ENCODE measurements at places on chromosomes 11 and 22.

GRCh38 chr11:30587269-30587812 is 1.2 kb upstream of the MPPED2 start:
- peaks cover 30% of the 10 kb centered on the region for H3K27me3 ChIP-seq
- H3K36me3 ChIP-seq = no peaks in the 10 kb centered on the region
- no peak for DNase-seq
- no peak overlapping the region for H3K27ac ChIP-seq
- no peak overlapping the region for H3K4me3 ChIP-seq

DNA sequence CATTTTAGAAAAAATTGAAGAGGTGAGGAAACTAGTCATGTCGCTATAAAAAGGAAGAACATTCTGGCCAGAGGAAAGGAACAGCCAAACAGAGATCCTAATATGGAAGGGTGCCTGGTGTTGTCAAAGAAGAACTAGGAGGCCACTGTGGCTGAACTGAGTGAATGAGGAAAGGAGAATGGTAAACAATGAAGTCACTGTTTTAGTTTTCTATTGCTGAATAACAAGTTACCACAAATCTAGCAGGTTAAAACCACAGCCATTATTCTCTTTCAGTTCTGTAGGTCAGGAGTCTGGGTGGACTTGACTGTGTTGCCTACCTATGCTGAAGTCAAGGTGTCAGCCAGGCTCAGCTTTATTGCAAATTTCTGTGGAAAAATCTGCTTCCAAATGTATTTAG is 549.3 kb upstream of the CCDC90B start:
- no peak for DNase-seq
- no peaks in the 10 kb centered on the region for H3K36me3 ChIP-seq
- H3K27me3 ChIP-seq = no peaks in the 10 kb centered on the region
- peaks cover 34% of the 10 kb centered on the region for H3K4me1 ChIP-seq
- H3K27ac ChIP-seq = no peak overlapping the region

- no peak overlapping the region for H3K27ac ChIP-seq
- H3K4me3 ChIP-seq = no peak overlapping the region
- DNase-seq = no peak
Observed at GRCh38 chr11:83355391-83355790, 69.2 kb upstream of the CCDC90B start.

DNA sequence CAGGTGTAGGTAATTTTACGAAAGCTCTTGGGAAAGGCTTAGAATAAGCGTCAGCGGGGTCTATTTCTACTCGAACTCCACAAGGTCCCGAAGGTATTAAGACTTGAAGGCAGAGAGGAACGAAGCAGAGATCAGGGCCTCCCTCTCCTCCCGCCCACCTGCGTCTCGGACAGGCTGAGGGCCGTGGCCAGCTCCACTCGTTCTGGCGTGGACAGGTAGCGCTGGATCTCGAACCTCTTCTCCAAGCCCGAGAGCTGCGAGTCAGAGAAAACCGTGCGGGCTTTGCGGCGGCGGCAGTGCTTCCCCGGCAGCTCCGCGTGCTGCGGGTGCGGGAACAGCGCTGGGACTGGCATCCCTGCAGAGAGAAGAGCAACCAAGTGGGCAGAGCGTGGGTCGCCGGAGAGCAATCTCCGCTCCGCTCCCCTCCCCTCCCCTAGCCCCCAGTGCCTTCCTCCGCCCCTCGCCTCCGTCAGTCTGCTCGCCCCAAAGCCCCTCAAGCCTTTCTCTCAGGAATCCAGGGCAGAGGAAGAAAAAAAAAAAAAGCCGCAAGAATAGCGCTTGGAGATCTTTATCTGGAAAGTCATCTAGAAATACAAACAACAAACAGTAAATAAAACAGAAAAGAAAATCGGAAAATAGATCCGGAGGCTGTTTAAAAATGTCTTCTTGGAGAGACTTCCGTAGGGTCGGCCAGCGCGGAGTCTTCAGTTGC is 2.4 kb downstream of the BSX start:
- no peaks in the 10 kb centered on the region for H3K36me3 ChIP-seq
- H3K4me3 ChIP-seq = no peak overlapping the region
- H3K27me3 ChIP-seq = peaks cover 9% of the 10 kb centered on the region
- H3K4me1 ChIP-seq = no peaks in the 10 kb centered on the region
- DNase-seq = no peak
- H3K27ac ChIP-seq = no peak overlapping the region

GRCh38 chr11:7638710-7639642 is 34.3 kb downstream of the CYB5R2 start:
- DNase-seq = no peak
- H3K27ac ChIP-seq = no peak overlapping the region
- H3K4me3 ChIP-seq = no peak overlapping the region
- no peaks in the 10 kb centered on the region for H3K4me1 ChIP-seq
- H3K27me3 ChIP-seq = no peaks in the 10 kb centered on the region

DNA sequence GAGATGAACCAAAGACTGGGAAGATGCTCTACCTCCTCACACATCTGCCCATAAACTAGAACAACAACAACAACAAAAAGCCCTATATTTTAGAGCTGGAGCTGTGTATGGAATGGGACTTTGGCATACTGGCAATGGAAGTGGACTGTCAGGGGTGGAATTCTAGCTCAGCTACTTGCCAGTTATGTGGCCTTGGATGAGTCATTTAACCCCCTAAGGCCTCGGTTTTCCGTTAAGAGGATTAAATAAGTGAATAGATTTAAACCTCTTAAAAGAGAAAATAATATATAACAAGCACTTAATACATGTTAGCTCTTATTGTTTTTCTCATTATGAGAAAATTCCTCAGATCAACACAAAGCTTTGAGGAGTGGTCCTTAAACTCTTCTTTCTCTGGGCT is 195.0 kb downstream of the KIF18A start:
- no peak overlapping the region for H3K27ac ChIP-seq
- DNase-seq = no peak
- H3K4me1 ChIP-seq = no peaks in the 10 kb centered on the region
- no peaks in the 10 kb centered on the region for H3K27me3 ChIP-seq

DNA sequence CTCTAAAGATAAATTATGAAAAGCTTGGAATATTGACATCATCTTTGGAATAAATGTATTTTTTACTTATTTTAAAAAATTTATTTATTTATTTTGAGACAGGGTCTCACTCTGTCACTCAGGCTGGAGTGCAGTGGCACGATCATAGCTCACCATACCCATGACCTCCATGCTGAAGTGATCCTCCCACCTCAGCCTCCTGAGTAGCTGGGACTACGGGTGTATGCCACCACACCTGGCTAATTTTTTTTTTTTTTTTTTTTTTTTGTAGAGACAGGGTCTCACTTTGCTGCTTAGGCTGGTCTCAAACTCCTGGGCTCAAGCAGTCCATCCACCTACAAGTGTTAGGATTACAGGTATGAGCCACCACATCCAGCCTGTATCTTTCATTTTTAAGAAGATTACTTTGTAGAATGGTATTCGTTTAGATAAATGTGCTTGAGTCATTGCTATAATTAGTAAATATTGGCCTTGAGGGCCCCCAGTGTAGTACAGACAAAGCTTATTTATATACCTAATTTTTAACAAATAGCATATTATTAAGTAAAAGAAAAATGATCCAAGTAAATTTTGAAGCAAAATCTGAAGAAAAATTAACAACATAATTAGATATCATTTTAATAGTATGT is 8.5 kb downstream of the SWAP70 start:
- H3K4me3 ChIP-seq = no peak overlapping the region
- no peaks in the 10 kb centered on the region for H3K4me1 ChIP-seq
- H3K27me3 ChIP-seq = no peaks in the 10 kb centered on the region
- DNase-seq = no peak
- H3K27ac ChIP-seq = no peak overlapping the region

DNA sequence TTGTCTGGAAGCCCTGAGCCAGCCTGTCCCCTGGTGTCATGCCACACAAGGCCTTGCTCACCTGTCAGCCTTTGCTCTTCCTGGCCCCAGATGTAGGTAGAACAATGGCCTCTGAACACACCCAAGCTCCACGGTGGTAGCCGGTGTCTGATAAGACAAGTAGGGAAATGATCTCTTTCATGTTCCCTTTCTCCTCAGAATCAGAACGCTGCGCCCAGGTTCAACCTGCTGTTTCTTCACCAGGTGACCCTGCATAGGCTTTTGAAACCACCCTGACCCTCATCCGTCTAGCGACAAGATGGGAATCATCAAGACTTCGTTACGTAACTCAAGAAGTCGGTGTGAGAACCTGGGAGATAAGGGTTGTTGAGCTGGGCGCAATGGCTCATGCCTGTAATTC is 28.7 kb upstream of the YWHAH start:
- H3K27me3 ChIP-seq = no peaks in the 10 kb centered on the region
- peaks cover 88% of the 10 kb centered on the region for H3K4me1 ChIP-seq
- no peaks in the 10 kb centered on the region for H3K36me3 ChIP-seq
- no peak for DNase-seq
- H3K4me3 ChIP-seq = peak overlapping the region; percentile 12
- no peak overlapping the region for H3K27ac ChIP-seq

- no peaks in the 10 kb centered on the region for H3K36me3 ChIP-seq
- no peak overlapping the region for H3K4me3 ChIP-seq
- H3K27me3 ChIP-seq = peaks cover 5% of the 10 kb centered on the region
- no peak for DNase-seq
- H3K27ac ChIP-seq = no peak overlapping the region
- H3K4me1 ChIP-seq = peaks cover 43% of the 10 kb centered on the region
Observed at GRCh38 chr11:60871378-60872061, 4.2 kb downstream of the ZP1 start.

GRCh38 chr11:34719303-34719848 is 98.5 kb downstream of the EHF start:
- no peak overlapping the region for H3K4me3 ChIP-seq
- no peaks in the 10 kb centered on the region for H3K36me3 ChIP-seq
- H3K27me3 ChIP-seq = no peaks in the 10 kb centered on the region
- DNase-seq = no peak
- no peak overlapping the region for H3K27ac ChIP-seq

DNA sequence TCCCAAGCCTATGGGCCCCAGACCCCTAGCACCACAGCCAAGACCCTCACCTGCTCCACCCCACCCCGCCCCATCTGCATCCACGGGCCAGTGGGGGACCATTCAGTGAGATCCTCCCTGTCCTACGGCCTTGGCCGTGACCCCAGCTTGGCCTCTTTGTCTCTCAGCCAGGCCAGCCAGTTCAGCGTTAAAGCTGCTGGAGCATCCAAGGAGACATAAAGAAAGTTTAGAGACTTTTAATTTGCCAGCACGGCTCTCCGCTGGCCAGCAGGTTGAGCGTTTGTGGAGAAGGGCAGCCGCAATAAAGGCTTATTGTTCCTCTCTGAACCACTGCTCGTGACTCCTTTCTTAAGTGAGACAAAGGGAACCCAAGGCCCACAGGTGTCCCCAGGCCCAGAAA is 49.3 kb upstream of the LMO1 start:
- H3K4me1 ChIP-seq = no peaks in the 10 kb centered on the region
- no peak overlapping the region for H3K4me3 ChIP-seq
- H3K27ac ChIP-seq = no peak overlapping the region
- H3K36me3 ChIP-seq = no peaks in the 10 kb centered on the region
- DNase-seq = no peak
- peaks cover 3% of the 10 kb centered on the region for H3K27me3 ChIP-seq

GRCh38 chr22:17672417-17672991 is 33.9 kb downstream of the BCL2L13 start:
- no peak overlapping the region for H3K4me3 ChIP-seq
- H3K4me1 ChIP-seq = no peaks in the 10 kb centered on the region
- H3K27ac ChIP-seq = no peak overlapping the region
- H3K36me3 ChIP-seq = 0 out of 3 replicates have a peak, but pooled peaks cover 8% of the 10 kb centered on the region
- no peak for DNase-seq

DNA sequence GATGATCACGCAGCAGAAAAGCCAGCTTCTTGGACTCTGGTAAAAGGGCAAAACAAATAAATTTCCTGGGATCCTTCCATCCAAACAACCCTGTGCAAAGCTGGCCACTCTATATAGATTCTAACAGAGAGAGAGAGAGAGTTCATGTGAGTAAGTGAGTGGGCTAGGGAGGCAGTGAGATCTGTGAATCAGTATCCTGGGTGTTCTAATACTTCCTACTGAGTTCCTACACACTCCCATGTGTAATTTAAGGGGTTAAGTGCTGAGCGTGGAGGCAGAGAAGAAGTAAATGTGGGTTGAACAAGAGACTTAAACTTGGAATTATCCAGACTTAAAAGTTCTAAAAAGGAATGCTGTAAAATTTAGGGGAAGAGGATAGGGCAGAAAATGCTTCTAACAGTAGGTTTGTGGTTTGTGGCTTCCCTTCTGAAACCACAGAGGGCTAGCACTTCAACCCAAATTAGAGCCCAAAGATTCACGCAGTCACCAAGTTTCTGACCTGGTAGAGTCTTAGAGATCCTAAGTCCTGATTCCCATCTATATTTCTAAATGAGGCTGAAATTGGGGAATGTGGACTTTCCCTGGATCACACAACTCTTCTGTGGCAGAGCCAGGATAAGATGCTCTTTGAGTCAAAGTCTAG is 413.9 kb downstream of the TENM4 start:
- no peaks in the 10 kb centered on the region for H3K27me3 ChIP-seq
- no peaks in the 10 kb centered on the region for H3K36me3 ChIP-seq
- no peak for DNase-seq
- no peak overlapping the region for H3K27ac ChIP-seq

GRCh38 chr11:103332409-103332808 is 223.2 kb downstream of the DYNC2H1 start:
- no peak overlapping the region for H3K4me3 ChIP-seq
- no peaks in the 10 kb centered on the region for H3K27me3 ChIP-seq
- no peak overlapping the region for H3K27ac ChIP-seq
- DNase-seq = no peak

DNA sequence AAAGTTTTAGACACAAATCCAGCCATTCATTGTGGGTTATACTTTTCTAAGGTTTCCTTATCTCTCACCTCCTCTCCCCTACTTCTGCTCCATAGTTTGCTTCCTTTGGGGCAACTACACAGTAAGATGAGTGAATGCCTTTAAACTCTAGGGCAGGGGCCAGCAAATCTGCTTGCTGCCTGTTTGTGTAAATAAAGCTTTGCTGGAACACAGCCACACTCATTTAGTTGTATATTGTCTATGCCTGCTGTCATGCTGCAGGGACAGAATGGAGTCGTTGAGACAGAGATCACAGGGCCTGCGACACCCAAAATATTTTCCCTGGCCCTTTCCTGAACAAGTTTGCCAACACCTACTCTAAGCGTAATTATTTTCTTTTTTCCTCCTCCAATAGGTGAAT is 58.7 kb downstream of the TECTA start:
- no peak overlapping the region for H3K4me3 ChIP-seq
- no peaks in the 10 kb centered on the region for H3K27me3 ChIP-seq
- H3K36me3 ChIP-seq = no peaks in the 10 kb centered on the region
- H3K4me1 ChIP-seq = no peaks in the 10 kb centered on the region
- DNase-seq = no peak

DNA sequence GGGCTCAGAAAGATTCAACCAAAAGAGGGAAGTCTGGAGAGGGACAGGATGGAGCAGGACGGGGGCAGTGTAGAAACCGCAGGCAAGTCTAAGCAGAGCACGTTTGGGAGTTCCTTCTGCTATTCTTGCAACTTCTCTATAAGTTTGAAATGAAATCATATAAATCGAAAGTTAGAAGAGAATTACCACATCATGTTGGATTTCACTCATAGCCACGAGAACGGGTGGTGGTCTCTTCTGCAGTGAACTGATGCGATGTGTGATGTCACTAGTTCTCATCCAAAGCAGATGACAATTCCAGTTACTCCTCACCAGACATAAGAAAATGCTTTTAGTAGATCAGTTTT is 36.0 kb downstream of the KCNQ1 start:
- peaks cover 31% of the 10 kb centered on the region for H3K27me3 ChIP-seq
- no peak overlapping the region for H3K27ac ChIP-seq
- no peak for DNase-seq
- H3K4me3 ChIP-seq = no peak overlapping the region
